Astrocyte of the hippocampus (primary cell): ENCODE measurements at places on chromosomes 6 and 20.
A peak's percentile ranks its signal among the peaks of the same experiment; 100 is the strongest.

DNA sequence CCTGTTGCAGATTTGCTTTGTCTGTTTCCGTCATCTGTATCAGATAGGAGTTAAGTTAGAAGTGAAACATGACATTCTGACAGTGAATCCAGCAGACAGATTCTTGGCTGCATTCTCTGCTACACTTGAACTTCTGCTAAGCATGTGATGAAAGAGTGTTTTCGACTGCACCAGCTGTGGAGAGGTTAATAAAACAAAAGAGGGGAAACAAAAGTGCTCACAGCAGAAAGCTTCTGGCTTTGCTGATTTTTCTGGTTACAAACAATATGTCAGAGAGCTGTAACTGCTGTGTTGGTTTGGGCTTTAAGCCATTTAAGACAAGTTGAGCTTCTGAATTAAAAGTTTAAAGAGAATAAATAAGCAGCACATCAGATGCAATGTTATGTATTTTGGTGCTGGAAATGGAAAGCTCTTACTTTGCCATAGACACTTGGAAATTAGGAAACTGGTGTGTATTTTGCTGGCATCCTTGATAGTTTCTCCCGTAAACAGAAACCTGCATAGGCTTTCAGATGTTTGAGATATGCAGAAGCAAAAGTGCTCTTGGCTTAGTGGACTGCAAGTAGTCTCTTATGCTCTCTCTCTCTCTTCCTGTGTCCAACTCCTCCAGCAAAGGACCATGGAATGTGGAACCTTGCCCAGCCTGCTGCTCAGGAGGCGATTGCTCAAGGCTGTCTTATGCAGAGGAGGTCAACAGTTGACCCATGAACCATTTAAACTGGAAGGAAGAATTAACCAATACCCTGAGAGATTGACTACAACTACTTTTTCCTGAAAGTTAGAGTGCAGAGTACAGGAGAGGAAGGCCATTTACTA lies 104.9 kb downstream of the RPS12 start:
- peak; percentile 88 for DNase-seq

GRCh38 chr20:61926253-61926613 lies 139.4 kb downstream of the TAF4 start:
- no peak for DNase-seq

- DNase-seq, result peak; percentile 77
Measured at GRCh38 chr6:4460586-4461475, 315.4 kb upstream of the CDYL start.

DNA sequence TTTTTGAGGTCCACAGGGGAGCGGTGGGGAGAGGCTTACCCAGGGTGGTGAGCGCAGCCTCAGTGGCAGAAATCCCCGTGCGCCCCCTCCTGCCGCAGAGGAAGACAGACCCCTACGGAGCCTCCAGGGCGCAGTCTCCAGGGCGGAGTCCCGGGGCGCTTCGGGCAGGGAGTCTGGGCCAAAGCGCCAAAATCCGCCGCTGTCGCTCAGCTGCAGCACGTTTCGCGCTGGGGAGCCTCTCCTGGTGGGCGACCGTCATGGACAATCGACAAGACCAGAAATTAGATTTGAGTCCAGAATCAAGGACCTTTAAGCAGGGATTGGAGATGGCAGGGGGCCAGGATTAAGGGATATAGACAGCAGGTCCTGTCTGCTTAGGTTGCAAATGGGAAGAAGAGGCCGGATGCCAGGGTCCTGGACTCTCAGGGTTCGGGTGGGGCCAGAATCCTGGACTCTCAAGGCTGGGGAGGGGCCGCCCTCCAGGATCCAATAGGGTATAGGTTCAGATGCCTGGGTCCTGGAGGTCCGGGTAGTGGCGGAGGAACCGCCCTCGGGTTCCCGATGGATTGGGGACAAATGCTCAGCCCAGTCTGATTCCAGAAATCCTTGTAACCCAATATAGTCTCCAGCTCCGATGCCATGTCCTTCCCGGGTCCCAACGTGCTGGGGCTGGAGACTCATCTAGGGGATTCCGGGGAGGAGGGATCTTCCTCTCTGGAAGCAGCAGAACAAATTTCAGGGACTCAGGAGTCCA lies 7.9 kb upstream of the HLA-E start:
- DNase-seq, result no peak
